Thyroid gland (tissue), 4 donors: ENCODE measurements at places on chromosomes 2 and 18. TPM values are rescaled to one million over a fixed set of nuclear protein-coding genes. Genes with fewer than 3 reads are reported as not detected.

GRCh38 chr2:58520903-58521302 lies 279.8 kb upstream of the FANCL start:
- no peaks in the 10 kb centered on the region for H3K36me3 ChIP-seq
- H3K27me3 ChIP-seq: no peaks in the 10 kb centered on the region
- H3K27ac ChIP-seq: no peak overlapping the region

DNA sequence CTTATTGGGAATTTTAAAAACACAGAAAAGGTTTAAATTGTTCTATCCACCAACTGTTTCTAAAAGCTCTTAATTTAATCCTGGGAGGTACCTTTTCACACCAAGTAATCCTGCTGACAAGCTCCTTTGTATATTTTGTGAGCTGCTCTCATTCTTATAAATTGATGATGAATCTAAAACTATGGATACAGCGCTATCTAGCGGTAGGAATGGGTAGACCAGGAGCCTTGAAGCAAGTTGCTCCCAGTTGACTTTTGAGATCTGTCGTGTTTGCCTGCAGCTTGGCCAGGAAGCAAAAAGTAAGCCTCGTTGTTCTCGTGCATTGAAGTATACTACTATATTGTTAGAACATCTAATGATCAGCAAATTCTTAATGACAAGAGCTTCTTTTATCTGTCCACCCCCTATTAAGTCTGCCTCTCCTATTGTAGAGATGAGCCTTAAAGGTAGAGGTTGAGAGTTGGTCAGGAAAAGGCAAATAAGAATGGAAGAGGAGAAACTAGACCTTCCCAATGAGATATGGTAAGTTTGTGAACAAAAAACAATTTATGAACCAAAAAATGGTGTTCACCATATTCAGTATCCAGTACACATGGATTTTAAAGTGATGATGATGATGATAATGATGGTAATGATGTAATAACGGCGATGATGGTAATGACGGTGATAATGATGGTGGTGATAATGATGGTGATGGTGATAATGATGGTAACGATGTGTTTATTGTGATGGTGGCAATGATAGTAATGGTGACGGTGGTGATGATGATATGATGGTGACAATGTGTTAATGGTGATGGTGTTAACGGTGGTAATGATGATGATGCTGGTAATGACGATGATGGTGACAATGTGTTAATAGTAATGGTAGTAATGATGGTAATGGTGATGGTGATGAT lies 212.1 kb upstream of the NCKAP5 start:
- no peak overlapping the region for H3K4me3 ChIP-seq
- no peaks in the 10 kb centered on the region for H3K27me3 ChIP-seq
- H3K36me3 ChIP-seq: no peaks in the 10 kb centered on the region
- no peaks in the 10 kb centered on the region for H3K4me1 ChIP-seq
- H3K27ac ChIP-seq: no peak overlapping the region

NT5DC4 gene
- not detected for total RNA-seq

DNA sequence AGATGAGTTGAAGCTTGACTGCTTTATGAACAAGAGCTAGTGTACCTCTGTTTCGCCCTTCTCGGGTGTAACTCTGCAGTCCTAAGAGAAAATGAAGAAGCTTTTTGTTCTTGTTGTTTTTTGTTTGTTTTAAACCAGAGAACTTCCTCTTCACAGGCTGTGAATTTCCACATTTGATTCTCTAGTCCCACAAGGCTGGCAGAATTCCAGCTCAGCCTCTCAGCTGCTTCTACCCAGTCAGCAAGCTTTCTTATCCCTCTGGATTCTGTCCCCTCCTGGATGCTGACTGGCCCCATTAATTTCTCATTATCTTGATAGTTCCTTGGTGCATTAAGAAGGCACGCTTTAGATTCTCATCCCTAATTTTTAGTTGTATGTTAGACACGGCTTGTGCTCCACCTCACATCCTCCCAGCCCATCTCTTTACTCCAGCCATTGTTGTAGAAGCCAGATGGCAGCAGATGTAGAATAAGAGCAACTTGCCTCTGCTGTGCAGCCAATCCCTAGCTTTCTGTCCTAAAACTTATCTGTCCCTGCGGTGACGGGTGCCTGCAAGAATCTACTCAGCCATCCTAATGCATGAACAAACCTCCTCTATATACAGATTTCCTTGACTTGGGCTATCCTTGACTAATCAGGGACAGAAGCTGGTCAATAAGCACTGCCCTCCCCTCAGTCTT lies 12.3 kb upstream of the RESP18 start:
- H3K4me3 ChIP-seq: no peak overlapping the region
- H3K27ac ChIP-seq: no peak overlapping the region
- no peaks in the 10 kb centered on the region for H3K4me1 ChIP-seq
- no peaks in the 10 kb centered on the region for H3K36me3 ChIP-seq
- peak; percentile 54 for DNase-seq
- no peaks in the 10 kb centered on the region for H3K27me3 ChIP-seq

DNA sequence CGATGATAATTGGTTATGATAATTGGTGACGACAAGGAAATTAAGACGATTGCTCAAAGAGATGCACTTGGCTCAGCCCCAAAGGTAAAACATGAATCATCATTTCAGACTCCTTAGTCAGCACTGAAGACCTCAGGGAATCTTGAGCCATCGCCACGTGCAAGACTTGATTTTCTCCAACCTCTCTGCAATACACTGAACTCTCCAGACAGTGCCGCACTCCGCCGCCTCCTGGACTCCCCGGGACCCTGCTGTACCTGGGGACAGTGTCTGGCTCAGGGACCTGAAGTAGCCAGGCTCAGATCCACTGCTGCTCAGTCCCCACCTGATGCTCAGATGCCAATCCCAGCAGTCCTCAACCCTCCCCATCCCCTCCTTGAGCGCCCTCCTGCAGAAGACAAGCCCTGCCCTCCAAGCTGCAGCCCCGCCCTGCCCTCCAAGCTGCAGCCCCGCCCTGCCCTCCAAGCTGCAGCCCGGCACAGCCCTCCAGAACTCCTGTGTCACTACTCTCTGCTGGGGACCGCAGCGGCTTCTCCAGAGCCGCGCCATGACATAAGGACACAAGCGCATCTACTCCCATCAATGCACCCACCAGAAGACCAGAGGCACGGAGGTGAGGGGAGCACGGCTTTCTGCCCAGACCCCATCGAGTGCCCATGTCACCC lies 1.1 kb downstream of the TMEM18 start:
- no peaks in the 10 kb centered on the region for H3K27me3 ChIP-seq
- H3K4me1 ChIP-seq: peaks cover 12% of the 10 kb centered on the region
- peak; percentile 75 for DNase-seq
- H3K36me3 ChIP-seq: peaks cover 11% of the 10 kb centered on the region
- H3K27ac ChIP-seq: no peak overlapping the region
